Fibroblast of the aortic adventitia (primary cell): ENCODE measurements at places on chromosomes 1 and 21. TPM values are rescaled to one million over a fixed set of nuclear protein-coding genes. Genes with fewer than 3 reads are reported as not detected.

DNA sequence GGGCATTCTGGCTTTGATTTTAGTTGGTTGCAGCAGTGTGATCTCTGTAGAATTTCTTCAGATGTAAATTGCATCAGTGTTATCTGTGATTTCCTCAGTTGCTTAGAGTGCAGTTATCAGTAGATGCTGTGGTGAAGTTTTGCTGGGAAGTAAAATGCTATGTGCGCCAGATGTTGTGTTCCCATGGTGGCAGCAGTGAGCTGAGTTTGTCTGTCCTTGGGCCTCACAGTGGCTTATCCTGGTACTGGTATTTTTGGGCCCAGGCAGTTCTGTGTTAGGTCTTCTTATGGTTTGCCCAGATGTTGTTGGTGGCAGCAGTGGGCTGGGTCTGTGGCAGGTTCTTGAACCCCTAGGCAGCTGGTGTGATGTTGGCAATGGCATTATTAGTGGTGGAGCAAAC, 1242.1 kb downstream of the PLA2G4A start:
- no peak for DNase-seq

GRCh38 chr21:40141621-40142020, 274.4 kb downstream of the PCP4 start:
- DNase-seq: no peak

- peak; percentile 98 for DNase-seq
These were observed 166.9 kb downstream of the TOMM20 start for GRCh38 chr1:234961456-234962339.

- peak; percentile 35 for DNase-seq
These were observed 76.4 kb upstream of the ZBTB18 start for GRCh38 chr1:243974451-243975292.

- DNase-seq: peak; percentile 75
These were observed 11.6 kb downstream of the ADAM30 start for GRCh38 chr1:119884711-119885110.

DNA sequence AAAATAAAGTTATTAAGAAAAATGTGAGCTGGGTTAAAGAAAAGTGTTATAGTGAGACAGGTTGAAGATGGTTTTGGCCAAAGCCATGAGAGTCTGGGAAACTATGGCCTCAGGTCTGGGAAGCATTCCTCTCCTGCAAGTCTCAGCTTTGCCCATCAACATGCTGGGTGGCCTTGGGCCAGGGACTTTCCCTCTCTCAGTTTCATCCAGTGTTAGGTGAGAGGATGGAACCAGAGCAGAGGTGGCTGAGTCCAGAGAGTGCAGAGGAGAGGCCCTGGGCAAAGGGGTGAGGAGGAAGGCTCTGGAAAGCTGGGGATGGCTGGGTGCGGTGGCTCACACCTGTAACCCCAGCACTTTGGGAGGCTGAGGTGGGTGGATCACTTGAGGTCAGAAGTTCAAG, 10.5 kb downstream of the PADI2 start:
- peak; percentile 6 for DNase-seq

DNA sequence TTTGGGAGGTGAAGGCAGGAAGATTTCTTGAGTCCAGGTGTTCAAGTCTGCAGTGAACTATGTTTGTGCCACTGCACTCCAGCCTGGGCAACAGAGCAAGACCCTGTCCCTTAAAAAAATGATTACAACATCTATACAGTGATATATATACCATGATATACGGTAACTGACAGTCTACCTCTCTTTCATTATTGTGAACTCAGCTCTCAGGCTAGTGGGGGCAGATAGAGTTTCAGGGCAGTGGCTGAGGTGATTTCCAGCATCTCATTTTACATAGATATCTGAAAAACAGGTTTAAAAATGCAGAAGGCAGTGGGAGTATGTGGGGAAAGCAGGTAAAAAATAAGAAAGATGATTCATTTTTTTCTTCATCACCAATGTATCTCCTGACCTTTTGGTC, 8.1 kb upstream of the NTNG1 start:
- no peak for DNase-seq

- no peak for DNase-seq
These were observed 93.9 kb downstream of the KCNJ15 start for GRCh38 chr21:38350684-38351083.

GRCh38 chr1:207876131-207876530, 34.8 kb downstream of the CD34 start:
- DNase-seq: no peak

GRCh38 chr1:25253911-25254310, 6.7 kb upstream of the RSRP1 start:
- no peak for DNase-seq

- no peak for DNase-seq
These were observed 631 bp downstream of the SHISA4 start for GRCh38 chr1:201889090-201889968.

GRCh38 chr1:158095737-158096335, 84.9 kb upstream of the CD1D start:
- peak; percentile 34 for DNase-seq

GRCh38 chr1:40803447-40803846, 19.9 kb downstream of the KCNQ4 start:
- no peak for DNase-seq

DNA sequence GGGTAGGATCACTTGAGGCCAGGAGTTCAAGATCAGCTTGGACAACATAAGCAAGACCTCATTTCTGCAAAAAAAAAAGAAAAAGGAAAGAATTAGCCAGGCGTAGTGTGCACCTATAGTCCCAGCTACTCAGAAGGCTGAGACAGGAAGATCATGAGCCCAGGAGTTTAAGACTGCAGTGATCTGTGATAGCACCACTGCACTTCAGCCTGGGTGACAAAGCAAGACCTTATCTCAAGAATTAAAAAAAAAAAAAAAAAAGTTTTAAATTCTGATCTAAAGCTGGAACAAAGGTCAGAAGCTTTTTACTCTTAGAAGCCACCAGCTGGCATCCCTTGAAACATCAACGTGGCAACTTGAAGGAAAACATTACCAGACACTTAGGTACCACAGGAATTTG, 45.3 kb downstream of the HENMT1 start:
- no peak for DNase-seq

DNA sequence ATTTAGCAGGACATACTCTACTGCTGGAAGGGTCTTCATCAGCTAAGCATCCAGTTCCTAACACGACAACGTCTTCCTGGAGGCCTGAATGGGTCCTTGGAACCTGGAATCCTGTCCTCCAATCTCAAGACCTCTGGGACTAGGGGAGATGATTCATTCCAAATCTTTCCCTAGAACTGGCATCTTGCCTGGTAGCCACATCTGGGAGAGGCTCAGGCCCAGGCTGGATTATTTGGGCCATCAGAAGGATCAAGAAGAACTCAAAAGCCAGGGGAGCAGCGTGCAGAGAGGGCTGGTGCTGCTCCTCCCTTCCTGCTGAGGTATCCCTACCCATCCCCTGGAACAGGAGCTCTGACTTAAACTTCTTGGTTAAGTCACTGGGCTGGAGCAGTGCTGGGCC, 2.8 kb upstream of the PHLDA3 start:
- DNase-seq: peak; percentile 92

GRCh38 chr1:209219791-209220524, 363.6 kb upstream of the CAMK1G start:
- no peak for DNase-seq

GRCh38 chr21:34998176-34998575, 50.9 kb downstream of the RUNX1 start:
- DNase-seq: no peak

DNA sequence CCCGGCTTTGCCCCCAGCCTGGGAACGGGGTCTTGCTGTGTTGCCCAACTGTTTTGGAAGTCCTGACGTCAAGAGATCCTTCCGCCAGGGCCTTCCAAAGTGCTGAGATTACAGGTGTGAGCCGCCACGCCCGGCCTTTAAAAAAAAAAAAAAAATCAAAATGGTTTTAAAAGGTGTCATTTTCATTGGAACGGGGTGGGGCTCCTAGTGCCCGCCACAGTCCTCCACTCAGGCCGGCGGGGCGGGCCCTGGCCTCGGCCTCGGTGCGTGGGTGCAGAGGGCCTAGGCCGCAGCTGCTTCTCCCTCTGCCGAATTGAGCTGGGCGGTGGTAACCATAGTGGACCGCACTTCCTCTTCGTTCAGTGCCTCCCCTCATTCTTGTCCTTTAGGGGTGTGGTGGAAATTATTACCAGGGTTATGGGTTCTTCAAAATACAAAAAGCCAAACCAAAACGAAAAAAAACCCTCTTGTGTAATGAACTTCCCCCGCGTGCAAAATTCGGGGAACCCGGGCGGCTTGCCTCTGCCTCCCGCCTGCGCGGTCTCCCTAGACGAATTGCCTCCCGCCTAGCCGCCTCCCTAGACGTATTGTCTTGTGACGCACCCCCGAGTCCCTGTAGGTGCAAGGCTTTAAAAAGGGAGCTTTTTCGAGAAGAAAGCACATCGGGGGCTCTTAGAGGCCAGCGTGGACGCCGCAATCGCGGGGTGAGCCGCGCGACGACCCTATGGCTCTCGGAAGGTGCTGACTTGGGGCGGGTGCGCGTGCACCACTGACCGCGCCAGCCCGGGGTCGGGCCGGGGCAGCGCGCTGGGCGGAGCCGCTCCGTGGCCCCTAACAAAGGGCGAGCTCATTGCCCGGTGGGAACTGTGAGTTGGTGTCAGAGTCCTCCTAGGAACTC, 10.5 kb upstream of the SPEN start:
- no peak for DNase-seq

DNA sequence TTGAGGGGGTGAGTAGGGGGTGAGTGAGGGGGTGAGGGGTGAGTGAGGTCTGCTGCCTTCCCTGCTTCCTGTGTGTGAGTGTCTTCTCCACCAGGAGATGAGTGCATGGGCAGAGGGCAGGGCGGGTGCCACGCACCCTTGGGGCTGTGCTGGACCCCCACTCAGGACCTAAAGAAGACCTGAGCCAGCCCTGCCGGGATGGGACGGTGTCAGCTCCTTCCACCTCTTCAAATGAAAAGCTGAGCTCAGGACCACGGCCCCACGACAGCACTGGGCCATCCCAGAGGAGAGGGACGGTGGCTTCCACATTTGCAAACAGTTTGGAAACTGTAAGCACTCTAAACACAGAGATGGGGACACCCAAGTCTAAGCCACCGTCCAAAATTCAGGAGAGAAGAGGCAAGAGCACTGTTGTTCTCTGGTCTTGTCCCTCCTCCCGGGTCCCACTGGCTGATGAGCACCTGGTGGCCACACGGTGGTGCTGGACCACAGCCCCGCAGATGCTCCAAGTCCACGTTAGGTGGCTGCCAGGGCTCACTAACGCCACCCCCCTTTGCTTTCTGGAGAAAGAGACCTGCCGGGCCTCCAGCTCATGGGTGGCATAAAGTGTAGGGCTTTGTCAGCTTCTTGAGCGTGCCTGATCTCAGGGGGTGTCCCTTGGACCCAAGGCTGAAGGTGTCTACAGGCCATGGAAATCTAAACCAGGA, 32.1 kb downstream of the TMPRSS2 start:
- DNase-seq: no peak

DNA sequence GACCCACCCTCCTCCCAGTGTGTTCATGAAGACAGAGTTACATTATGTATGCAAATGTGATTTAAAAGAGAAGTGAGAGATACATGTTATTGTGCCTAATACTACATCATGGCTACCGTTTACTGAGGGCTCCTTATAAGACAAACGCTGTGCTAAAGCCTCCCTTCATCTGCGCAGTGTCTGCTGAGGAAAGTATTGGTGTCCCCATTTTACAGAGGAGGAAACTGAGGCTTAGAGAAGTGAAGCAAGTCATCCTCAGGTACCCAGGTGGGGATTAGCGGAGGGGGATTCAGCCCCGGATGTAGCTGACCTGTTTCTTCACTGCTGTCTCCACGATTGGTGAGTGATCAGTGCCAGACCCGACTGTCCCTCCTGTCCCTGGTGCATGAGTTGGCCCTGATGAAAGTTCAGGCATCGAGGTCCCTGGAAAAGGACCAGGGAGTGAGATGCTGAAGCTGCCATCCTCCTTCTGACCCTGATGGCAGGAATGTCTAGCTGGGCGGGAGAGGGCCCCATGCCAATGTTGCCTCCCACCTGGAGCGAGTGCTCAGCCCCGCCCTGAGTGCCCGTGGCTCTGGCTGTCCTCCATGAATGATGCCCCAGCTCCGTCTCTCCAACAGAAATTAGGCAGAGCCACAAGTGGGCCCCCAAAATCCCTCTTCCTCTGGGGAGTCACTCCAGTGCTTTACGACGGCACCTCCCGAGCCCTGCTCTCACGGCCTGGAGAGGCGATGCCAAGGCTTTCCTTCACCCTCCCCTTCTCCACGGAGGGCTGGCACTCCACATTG, 204.7 kb downstream of the KAZN start:
- no peak for DNase-seq

GRCh38 chr1:115648717-115649691, 7.2 kb downstream of the VANGL1 start:
- DNase-seq: no peak

GRCh38 chr1:117642963-117643362, 37.1 kb downstream of the TENT5C start:
- DNase-seq: no peak

DNA sequence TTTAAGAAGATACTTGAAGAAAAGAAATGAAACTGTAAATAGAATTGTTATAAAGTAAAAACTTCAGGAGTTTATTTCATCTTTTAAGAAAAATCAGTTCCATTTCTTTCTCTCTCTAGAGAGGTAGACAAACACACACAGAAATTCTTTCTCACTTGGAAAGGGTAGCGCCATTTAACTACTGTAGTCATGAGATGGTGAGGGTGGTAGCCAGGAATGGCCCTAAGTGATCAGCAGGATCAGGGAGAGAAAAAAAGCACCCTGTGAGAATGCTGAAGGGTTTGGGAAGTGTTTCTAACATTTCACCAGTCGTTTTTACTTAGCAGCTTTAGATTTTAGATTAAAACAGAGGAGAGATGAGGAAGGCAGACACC, 205.7 kb upstream of the RUNX1 start:
- no peak for DNase-seq

The PRPF38B gene
- 20.0 and 25.2 TPM in 2 replicates for total RNA-seq

The APOBEC4 gene
- total RNA-seq: not detected in 2 replicates

The KCNJ9 gene
- 0.08 TPM in 1 of 2 replicates, not detected in the other for total RNA-seq

The NES gene
- total RNA-seq: 44.5 and 83.0 TPM in 2 replicates

The RAP1GAP gene
- 0.08 and 0.09 TPM in 2 replicates for total RNA-seq

The HEYL gene
- total RNA-seq: not detected in 2 replicates

The CCDC24 gene
- total RNA-seq: 2.6 TPM in 2 replicates

The PLPPR4 gene
- total RNA-seq: 1.1 and 2.8 TPM in 2 replicates

The ARHGAP29 gene
- 32.5 and 77.2 TPM in 2 replicates for total RNA-seq

The LAMC1 gene
- 564 and 789 TPM in 2 replicates for total RNA-seq

The ANKRD65 gene
- 1.7 and 2.4 TPM in 2 replicates for total RNA-seq

The CD1B gene
- not detected in 2 replicates for total RNA-seq
